ENCODE measurements at places on chromosomes 2 and 18.

GRCh38 chr18:31723639-31723989, 37.1 kb downstream of the SLC25A52 start:
- no peak for DNase-seq

- DNase-seq = no peak
These were observed 133.3 kb upstream of the HS6ST1 start for GRCh38 chr2:128452024-128452411.

- DNase-seq = no peak
These were observed 79.1 kb downstream of the MAPK4 start for GRCh38 chr18:50638884-50639420.

DNA sequence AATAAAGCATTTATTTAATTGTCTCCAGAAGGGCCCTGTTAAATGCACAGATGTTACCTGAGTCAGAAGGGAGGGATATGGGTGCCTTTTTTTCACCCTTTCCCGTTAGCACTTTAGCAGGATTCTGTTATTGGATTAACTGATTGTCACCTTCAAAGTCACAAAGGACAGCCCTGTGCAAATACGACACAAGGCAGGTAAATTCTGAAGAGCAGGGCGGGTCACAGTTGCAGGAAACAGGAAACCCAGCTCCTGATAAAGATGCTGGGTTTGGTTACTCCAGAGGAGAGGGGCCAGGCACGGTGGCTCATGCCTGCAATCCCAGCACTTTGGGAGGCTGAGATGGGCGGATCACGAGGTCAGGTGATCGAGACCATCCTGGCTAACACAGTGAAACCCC, 11.4 kb upstream of the PKDCC start:
- no peak for DNase-seq

- DNase-seq = no peak
These were observed 980 bp downstream of the SLC4A3 start for GRCh38 chr2:219628235-219628985.

GRCh38 chr2:167187978-167188967, 300.0 kb downstream of the XIRP2 start:
- DNase-seq = no peak

- DNase-seq = no peak
These were observed 502.0 kb downstream of the SLC4A3 start for GRCh38 chr2:220129391-220129790.

- no peak for DNase-seq
These were observed 130.1 kb downstream of the OLA1 start for GRCh38 chr2:174117951-174118930.

DNA sequence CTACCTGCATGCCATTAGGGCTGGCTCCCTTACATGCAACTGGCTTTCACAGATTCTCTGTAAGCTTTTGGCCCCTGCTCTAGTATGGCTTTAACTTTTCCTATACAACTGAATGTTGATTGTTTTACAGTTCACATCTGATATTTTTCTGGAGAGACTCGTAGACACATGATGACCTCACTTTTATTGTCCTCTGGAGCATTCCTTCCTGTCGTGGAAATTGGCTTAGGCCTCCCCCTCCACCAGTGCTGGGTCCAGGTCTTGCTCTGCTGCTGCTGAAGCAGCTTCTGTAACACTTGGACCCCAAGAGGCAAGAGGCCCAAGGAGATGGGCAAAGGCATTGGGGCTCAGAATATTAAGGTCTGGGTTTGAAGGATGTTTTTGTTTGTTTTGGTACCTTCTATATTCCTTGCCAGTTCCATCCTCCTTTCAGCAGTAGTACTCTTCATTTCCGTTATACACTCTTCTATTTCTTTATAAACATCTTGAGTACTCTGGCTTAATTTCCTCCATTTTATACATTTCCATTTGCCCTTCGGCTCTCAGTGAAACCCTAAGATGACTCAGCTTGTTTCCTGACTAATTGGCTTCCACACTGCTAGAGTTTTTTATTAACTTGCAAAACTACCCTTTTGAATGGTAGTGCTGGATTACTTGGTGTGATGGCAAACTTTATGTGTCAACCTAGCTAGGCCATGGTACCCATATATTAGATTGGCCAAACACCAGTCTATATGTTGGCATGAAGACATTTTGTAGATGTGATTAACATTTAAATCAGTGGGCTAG, 219.8 kb downstream of the CDCA7 start:
- no peak for DNase-seq

- no peak for DNase-seq
These were observed 152.8 kb downstream of the L3MBTL4 start for GRCh38 chr18:6261938-6262337.

DNA sequence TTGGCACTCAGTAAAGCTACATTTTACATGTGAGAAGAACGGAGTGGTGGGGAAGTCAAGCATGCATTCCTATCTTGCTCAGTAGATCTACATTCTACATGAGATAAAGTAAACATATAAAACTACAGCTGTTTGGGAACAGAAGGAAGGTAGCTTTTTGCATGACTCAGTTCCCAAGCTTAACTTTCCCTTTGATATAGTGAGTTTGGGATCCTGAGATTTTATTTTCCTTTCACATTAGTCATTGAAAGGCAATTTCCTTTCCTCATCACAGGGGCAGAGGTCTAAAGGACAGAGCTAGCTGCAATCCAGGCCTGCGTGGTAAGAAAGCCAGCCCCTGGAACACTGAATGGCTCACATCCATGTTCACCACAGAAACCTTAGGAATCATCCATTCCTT, 257.2 kb downstream of the SRBD1 start:
- no peak for DNase-seq

Measured in stimulated activated CD4-positive, alpha-beta T cell treated with anti-CD3 and anti-CD28 coated beads, Interleukin-1b, Interleukin-23, amount 100 ng/mL, for 1 hour (primary cell).